Smooth muscle cell of the brain vasculature (primary cell): ENCODE measurements at places on chromosomes 11 and 22.

- DNase-seq: no peak
Measured at GRCh38 chr11:117089685-117090084, 8.5 kb downstream of the SIK3 start.

- DNase-seq: no peak
Measured at GRCh38 chr11:75507571-75507970, 18.2 kb downstream of the GDPD5 start.

DNA sequence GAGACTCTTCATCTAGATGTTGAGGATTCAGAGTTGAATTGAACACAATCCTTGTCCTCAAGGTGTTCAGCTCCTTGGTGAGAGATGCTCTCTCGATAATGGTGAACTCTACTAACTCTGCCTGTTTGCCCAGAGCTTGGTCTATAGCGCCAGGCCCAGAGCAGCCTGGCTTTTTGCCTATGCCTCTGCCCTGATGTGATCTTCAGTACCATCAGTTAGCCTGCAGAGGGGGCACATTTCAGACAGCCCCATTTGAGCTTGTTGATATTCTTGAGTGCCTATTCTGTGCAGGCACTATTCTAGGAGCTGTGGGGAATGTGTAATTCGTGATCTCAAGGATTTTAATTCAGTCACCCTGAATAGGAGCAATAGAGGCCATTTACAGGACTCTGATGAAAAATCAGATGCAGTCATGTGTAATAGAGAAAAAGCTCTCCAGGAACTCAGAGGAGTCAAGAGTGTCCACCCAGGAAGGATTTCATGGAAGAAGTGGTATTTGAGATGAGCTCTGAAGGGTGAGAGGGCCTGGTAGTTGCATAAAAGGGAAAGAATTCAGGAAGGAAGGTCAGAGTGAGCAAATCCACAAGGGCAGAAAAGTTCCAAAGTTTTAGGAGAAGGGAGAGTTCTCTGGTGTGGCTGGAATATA lies 19.3 kb downstream of the GTPBP1 start:
- no peak for DNase-seq

- DNase-seq: peak; percentile 41
Measured at GRCh38 chr11:20158597-20159257, 1.5 kb downstream of the DBX1 start.

GRCh38 chr11:125994509-125994908 lies 48.7 kb downstream of the VSIG10L2 start:
- DNase-seq: no peak
